ENCODE measurements at places on chromosomes 16 and 17.

DNA sequence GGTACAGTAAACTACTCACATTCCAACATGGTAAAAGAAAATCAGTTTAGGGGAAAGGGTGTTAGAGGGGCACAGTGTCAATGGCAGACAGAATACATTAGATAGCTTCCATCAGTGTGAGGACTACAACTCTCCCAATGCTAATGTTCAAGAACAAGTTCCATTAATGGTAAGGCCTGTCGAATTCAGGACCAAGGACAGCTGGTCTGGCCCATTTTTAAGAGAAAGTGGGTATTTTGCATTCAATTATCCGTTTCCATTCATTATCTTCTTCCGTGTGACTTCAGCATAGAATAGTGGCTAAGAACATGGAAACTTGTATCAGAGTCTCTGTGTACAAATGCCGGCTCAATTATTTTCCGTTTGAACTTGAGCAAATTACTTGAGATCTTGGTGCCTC is 98.4 kb downstream of the XYLT1 start:
- DNase-seq, result no peak

- no peak for DNase-seq
These were observed 138.9 kb downstream of the GSG1L start for GRCh38 chr16:27924411-27925118.

DNA sequence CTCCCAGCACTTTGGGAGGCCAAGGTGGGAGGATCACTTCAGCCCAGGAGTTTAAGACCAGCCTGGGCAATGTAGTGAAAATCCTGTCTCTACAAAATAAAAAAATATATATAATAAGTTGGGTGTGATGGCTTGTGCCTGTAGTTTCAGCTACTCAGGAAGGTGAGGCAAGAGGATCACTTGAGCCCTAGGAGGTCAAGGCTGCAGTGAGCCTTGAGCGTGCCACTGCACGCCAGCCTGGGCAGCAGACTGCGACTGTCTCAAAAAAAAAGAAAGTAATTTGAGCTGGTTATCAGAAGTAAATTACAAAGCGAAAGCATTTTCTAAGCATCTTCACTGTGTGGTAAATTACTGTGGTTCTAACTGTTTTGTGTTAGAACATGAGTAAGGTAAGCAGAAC is 66.2 kb downstream of the NQO1 start:
- no peak for DNase-seq

DNA sequence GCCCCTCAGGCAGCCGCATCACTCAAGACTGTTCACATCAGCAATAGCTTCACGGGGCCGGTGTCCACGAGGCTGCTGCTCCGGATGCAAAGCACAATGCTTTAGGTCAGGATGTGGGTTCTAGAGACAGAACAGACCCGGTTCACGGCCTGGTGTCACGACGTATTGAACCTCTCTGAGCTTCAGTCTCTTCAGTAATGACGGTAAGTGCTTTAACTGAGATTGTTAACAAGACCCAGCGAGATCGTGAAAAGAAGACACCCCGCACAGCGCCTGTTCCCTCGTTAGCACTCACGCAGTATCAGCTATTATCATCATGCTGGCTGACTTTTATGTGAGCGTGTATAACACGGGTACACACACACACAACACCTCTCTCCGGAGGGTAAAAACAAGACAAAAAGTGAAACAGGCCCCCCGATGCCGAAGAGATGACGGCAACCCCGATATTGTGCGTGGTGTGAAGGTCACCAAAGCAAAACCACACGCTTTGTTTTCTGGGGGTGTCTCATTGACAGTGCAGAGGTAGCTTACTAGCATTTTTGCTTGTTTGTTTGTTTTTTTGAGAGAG is 21.4 kb upstream of the ABR start:
- peak; percentile 70 for DNase-seq

- no peak for DNase-seq
These were observed 38.9 kb downstream of the PLCG2 start for GRCh38 chr16:81817789-81818567.

DNA sequence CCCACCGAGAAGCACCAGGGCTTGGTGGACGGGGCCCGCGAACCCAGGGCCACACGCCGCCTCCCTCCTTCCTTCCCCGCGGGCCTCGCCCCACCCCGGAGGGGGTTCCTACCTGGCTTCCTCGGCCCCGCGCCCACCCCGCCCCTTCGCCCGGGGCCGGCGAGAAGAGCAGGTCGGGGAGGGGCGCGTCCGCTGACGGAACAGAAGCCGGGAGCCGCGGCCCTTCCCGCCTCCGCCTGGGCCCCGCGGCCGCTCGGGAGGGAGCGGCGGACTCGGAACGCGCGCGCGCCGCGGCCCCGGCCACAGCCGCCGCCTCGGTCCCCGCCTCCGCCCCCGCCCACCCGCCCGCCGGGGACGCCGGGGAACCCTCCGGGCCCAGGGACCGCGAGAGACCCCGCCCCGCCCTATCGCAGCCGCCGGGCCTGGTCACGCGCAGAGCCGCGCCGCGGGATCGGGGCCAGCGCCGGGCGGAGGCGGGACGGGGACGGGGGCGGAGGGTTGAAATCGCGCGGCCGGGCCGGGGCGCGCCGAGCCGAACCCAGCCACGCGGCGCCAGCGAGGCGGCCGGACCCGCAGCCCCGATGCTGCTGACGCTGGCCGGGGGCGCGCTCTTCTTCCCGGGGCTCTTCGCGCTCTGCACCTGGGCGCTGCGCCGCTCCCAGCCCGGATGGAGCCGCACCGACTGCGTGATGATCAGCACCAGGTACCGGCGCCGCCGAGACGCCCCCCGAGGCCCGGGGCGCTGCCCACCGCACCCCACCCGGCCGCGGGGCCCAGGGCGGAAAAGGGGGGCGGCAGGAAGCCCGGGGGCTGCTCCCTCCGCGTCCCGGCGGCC is at the start of gene TLCD3A:
Gene TLCD3A, plus strand, starts transcription at position 530 of the 835 bp plus-strand sequence. Its CDS starts 52 bp downstream, at position 582.
- DNase-seq, result peak; percentile 78

DNA sequence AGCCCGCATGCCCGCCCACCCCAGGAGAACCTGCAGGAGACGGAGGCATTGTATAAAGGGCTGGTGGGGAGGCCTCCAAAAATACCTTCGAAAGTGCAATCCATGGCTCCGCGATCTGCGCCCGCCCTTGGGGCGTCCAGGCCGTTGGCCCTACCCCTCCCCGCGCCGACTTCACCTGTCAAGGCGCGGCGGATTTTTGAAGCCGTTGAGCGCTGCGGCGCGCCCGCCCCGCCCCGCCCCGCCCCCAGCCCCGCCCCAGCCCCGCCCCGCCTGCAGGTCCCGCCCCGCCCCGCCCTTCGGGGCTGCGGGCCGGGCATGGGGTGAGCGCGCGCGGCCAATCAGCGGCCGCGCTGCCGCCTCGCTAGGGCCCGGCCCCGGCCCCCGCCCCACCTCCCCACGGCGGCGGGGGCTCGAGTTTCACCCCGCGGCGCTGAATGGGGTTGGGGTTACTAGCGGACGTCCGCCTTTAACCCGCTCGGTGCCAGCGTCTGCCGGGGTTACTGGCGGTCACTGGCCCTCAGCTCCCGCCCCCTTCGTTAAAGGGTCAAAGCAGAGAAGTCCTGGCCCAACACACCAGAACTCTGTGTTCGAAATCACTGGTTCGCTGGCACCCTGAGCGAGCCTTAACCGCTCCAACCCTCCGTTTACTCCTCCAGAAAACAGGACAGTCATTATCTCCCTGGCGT is 13.2 kb downstream of the SREBF1 start:
- DNase-seq, result peak; percentile 88

DNA sequence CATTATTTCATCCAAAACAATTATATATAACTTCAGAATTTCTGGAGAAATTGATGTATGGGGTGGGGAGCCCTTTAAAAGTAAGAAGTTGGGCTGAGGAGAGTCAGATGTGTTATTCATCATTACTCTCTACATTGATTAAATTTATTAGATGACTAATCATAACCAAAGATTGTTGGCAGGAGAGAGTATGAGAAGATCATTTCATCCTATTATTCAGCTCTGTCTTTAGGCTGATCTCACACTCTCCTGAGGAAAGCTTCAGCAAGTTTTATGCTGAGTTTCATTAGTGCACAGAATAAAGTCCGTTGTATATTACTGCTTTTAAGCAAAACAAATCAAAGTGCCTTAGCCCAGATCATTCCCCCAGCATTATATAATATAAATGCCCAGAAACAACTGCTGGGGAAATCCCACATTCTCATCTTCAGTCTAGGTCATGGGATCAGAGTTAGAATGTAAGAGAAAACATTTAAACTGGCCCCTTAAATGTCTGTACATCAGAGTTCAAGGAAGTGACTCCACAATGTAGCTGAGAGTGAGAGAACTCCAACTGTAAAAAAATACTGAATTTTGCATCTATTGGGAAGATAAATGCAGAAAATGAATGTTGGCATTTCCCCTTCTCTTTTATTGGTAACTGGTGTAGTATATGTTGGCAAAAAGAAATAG is 130.1 kb upstream of the HLF start:
- no peak for DNase-seq

Measured in activated CD8-positive, alpha-beta memory T cell treated with anti-CD3 and anti-CD28 coated beads, Interleukin-2, amount 50 U/mL, for 48 hours (primary cell).